ENCODE measurements at places on chromosomes 16 and 17. TPM values are rescaled to one million over a fixed set of nuclear protein-coding genes. Genes with fewer than 3 reads are reported as not detected.

The MYH2 gene
- total RNA-seq: 7,455 TPM

DNA sequence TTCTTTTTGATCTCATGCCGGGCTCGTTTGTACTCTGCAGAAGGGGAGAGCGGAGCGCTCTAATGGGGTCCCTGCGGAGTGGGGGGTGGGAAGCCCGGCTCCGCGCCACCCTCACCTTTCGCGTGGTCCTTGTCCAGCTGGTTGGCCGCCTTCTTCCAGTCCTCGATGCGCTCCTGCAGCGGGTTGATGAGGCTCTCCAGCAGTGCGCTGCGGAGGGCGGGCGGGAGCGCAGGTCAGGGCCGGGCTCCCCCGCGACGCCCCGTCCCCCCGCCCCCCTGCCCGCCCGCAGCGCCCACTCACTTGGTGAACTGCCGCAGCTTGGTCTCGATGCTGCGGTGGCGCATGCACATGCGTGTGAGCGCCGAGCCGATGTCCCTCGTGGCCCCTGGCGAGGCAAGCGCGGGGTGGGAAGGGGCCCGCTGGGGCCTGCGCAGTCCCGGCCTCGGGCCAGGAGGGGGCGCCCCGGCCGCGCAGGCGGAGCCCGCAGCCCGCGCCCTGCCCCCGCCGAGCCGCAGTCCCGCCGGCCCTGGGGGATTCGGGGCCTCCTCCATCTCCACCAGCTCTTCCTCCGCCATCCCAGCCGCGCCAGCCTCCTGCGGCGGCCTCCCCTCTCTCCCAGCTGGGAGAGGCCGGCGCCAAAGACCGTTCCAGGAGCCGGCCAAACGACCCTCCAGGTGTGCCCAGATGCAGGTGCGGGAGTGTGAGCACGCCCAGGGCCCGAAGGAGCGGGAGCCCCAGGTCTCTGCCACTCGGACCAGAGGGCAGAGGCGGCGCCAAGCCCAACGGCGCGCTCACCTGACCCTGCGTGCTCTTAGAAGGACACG is 6.0 kb downstream of the MTSS2 start:
- peak; percentile 72 for DNase-seq

GRCh38 chr17:42845918-42846593 is 1.7 kb downstream of the AOC2 start:
- no peak for DNase-seq

GRCh38 chr17:59093702-59094231 is 12.9 kb downstream of the TRIM37 start:
- peak; percentile 64 for DNase-seq

- no peak for DNase-seq
These were observed 58.6 kb upstream of the DNAH9 start for GRCh38 chr17:11539637-11540036.

DNA sequence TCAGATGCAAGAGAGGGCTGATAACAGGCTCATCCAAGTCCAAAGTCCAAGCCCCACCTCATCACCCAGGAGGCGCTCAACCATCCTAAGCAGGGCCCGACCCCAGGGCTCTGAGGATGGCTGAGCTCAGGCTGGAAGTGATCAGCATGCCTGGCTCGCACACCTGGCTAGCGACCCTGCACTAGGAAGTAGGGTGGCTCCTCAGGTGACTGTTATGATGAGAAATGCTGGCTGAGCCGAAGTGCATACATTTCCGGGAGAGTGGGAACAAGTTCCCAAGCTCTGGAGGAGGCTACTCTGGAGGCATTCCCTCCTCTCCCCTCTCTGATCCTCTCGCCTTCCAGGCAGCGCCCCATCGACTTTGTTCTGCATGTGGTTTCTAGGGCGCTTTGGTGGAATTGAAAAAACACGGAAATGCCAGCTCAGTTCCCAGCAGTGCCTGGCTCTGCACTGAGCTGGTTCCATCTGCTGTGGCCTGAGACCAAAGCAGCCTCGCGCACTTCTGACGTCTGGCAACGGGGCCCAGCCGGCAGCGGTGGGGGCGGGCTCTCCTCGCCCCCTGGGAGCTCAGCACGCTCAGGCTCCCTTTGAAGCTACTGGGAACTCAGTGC is 130.3 kb downstream of the IRF8 start:
- no peak for DNase-seq

DNA sequence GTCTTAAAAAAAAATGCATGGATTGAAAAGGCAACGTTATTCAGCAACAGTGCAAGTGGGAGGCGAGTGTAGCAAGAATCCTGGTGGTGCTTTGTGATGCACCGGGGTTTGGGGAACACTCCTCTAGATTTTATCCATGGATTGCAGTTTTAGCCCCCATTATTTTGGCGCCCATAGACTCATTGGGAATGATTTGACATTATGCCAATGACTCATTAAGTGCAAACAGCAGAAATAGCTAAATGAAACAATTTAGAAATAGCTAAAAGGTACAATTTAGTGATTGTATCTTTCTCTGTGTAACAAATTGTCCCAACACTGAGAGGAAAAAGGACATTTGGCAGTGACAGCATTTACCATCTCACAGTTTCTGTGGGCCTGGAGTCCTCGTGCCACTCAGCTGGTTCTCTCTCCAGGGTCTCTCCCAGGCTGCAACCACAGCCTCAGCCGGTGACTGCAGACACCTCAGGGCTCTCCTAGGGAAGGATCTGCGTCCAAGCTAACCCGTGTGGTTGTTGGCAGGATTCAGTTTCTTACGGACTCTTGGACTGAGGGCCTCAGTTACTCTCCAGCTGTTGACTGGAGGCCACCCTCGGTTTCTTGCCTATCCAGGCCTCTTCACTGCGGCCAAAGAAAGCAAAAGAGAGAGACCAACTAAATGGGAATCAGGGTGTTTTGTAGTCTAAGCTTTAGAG is 398.7 kb downstream of the SNX29 start:
- DNase-seq: no peak

DNA sequence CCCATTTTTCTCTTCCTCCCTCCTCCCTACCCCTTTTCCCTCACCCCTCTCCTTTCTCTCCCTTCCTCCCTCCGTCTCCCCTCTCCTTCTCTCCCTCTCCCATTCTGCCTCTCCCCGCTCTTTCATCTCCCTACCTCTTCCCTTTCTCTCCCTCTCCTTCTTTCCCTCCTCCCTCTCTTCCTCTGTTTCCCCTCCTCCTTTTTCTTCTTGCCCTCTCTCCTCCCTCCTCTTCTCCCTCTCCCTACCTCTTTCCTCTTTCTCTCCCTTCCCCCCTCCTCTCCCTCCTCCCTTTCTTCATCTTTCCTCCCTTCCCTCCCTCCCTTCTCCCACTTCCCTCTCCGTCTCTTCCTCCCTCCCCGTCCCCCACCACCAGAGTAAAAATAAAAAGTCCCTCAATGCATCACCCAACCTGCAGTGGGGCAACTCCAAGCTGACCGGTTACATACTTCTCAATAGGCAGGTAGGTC is 10.4 kb downstream of the CHD9NB start:
- DNase-seq: no peak

The CACNG4 gene
- total RNA-seq: not detected

DNA sequence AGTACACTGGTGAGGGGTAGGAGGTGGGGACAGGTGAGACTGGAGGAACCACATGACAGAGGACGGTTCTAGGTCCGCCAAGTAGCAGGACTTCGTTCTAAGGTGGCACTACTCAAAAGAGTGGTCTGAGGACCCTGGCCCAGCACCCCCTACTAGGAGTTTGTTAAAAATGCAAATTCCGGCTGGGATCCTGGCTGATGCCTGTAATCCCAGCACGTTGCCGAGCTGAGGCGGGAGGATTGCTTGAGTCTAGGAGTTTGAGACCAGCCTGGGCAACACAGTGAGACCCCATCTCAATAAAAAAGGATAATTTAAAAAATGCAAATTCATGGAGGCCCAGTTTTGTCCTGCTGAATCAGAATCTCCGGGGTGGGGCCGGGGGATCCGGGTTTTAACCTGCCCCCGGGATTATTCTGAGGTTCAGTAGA is 59.1 kb downstream of the WSB1 start:
- DNase-seq: no peak

GRCh38 chr17:32136856-32137255 is 5.4 kb upstream of the RHOT1 start:
- DNase-seq: no peak

The TBC1D3C gene
- not detected for total RNA-seq

The RASD1 gene
- 62.9 TPM for total RNA-seq

The NACA2 gene
- not detected for total RNA-seq

GRCh38 chr17:77963441-77963840 is 4.9 kb downstream of the TNRC6C start:
- no peak for DNase-seq

- no peak for DNase-seq
These were observed 69.9 kb upstream of the SEC14L1 start for GRCh38 chr17:77070888-77071279.

GRCh38 chr16:379183-379960 is 2.4 kb downstream of the PGAP6 start:
- no peak for DNase-seq

DNA sequence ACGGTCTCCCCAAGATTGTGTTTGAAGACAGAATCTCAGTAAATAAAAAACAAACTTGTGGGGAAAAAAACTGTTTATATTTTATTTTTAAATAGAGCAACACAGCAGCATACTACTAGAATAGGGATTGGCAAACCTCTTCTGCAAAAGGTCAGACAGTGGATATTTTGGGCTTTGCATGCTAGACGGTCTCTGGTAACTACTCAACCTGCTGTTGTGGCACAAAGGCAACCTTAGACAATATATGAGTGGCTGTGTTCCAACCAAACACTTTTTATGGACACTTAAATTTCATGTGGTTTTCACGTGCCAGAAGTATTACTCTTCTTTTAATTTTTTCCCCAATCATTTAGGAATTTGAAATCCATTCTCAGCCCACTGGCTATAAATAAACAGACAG is 55.0 kb downstream of the IRX5 start:
- no peak for DNase-seq

DNA sequence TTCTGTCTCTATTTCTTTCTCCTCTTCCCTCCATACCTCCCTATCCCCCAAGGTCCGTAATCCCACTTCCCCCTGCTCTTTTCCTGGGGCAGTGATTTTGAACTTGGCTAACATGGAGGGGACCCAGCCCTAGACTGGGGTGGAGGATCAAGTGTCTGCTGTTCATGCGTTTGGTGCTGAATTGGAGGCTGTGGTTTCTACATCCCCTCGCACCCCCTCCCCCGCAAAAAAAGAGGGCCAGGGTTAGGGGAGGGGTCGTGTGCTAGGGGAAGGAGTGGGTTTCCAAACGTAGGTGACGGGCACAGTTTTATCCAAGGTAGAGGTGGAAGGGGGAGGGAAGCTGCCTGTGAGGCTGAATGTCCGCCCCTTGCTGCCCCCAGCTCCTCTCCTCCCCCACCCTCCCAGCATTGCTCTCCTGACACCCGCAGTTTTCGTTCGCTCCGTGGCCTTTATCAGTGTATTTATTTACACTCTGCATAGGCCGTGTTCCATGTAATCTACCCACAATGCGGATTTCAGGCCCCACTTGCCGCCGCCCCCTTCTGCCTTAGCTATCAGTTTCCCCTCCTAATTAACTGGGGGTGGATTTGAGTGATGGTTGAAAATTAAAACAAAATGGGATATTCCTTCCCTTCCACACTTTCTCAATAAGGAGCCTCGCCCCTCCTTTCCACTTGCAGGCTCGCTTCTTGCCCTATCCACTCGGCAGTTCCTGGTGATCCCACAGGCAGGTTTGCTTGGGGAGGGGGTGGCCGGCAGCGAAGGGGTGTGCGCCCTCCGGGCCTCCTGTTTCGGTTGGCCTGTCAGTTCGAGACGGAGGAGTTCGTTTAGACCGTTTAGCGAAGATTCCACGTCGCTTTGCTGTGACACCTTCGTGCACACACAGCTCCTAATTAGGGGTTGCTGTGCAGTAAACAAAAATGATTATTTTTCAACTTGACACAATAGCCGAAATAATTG is 2.0 kb downstream of the GNAO1 start:
- DNase-seq: no peak

- DNase-seq: no peak
These were observed 7.7 kb downstream of the PYCARD start for GRCh38 chr16:31194898-31195297.

GRCh38 chr16:9757687-9758086 is 424.5 kb downstream of the GRIN2A start:
- DNase-seq: no peak

DNA sequence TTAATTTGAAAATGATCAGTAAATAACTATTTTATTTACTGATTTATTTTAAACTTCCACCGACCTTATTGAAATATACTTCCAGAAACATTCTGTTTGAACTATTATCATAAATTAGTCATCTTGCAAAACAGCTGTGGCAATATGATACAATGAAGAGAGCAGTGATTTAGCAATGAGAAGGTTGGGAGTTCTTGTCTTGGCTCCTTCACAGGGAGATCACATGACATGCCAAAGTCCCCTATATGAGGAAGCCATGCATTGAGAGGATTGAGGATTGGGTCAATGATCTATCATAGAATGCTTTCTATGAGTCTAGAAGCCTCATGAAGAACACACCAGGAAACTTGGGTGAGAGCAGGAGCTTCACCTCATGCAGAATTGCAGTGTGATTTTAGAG is 222.7 kb downstream of the LGALS9B start:
- no peak for DNase-seq

DNA sequence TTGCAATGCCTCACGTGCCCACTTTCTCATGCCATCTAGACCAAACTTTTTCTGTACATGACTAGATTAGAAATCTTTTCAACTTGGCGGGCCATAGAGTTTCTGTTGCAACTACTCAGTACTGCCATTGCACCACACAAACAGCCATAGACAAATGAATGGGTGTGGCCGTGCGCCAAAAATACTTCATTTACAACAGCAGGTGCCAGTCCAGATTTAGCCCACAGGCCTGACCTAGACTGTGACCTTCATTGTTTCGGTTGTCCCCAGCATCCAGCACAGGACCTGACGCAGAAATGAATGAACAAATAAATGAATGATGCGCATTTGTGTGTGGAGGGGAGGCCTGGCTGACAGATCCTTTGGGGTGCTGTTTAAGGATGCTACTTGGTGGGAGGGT is 14.3 kb upstream of the PDK2 start:
- DNase-seq: peak; percentile 85

The CREBBP gene
- 54.9 TPM for total RNA-seq
